ENCODE measurements at places on chromosomes 4 and X.

- DNase-seq, result no peak
These were observed 256.8 kb downstream of the FSTL5 start for GRCh38 chr4:161906836-161907589.

GRCh38 chrX:53018627-53019026 is 30.0 kb upstream of the GPR173 start:
- DNase-seq, result no peak

DNA sequence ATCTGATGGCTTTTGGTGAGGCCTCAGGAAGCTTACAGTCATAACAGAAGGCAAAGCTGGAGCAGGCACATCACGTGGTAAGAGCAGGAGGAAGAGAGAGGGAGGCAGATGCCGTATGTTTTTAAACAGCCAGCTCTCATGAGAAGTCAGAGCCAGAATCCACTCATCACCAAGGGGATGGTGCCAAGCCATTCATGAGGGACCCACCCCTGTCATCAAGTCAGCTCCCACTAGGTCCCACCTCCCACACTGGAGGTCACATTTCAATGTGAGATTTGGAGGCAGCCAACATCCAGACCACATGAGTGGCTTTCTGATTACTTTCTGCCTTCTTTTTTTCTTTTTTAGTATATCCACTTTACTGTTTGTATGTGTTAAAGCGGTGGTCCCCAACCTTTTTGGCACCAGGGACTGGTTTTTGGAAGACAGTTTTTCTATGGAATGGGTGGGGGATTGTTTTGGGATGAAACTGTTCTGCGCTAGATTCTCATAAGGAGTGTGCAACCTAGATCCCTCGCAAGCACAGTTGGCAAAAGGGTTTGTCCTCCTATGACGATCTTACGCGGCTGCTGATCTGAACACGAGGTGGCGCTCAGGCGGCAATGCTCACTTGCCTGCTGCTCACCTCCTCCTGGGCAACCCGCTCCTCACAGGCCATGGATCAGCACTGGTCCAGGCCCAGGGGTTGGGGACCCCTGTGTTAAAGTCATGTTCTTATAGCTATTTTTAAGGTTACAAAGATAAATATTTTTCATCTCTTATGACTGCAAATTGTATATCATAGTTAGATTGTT is 61.7 kb downstream of the SLIT2 start:
- no peak for DNase-seq

- DNase-seq, result peak; percentile 43
These were observed 162.8 kb downstream of the FBXO8 start for GRCh38 chr4:174120446-174121295.

DNA sequence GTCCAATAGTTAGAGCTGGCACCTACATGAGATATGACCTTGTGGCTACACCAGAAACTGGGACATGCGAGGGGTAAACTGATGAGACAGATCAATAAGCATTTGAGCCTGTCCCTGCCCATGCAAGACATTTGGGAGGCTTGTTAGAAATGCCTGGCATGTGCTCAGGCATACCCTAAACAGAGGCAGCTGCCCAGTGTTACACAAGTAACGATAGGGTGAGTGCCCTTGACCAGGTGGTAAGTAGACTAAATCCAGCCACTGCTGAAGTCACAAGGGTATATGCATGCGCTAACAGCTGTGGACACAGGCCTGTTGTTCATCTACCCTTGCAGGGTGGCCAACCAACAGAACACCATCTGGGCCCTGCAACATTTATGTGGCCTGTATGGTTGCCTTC is 56.1 kb upstream of the CCDC149 start:
- DNase-seq, result no peak

- no peak for DNase-seq
These were observed 83.3 kb downstream of the DDIT4L start for GRCh38 chr4:100106982-100107381.

GRCh38 chr4:100778431-100778830 is 260.6 kb upstream of the EMCN start:
- no peak for DNase-seq

DNA sequence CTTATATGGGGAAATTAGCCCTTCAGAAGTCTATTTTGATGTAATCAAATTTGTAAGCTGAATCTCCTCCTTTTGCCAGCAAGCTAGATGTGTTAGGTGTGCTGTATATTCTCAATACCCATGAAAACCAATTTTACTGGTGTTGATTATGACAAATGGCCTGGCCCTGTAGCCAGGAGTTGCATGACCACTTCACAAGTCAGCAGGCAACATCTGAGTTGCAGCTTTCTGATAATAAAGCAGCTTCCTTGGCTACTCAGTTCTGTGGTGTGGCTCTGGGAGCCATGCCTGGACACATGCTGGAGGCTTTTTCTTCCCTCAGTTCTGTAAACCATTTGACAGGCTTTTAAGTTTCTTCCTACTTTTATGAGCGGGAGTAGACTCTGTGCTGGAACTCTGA is 154.1 kb upstream of the CXCL13 start:
- DNase-seq, result no peak

DNA sequence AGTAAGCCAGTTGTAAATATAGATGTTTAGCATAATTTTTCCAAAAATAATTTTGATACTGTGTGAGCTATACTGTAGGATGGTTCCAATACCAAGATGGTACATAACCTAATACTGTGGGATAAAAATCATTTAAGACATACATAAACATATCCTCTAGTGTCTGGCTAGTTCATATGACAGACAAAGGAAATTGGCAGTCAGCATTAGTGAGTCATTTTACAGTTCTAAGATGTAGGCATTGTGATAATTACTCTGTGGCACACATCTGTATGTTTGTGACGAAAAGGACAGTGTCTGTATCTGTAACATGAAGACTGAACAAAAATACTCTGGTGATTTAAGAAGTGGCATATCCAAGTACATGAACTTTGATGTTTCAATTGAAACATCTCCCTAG is 49.6 kb downstream of the UGT2A2 start:
- no peak for DNase-seq

- no peak for DNase-seq
These were observed 836 bp upstream of the PSAPL1 start for GRCh38 chr4:7435471-7436061.

DNA sequence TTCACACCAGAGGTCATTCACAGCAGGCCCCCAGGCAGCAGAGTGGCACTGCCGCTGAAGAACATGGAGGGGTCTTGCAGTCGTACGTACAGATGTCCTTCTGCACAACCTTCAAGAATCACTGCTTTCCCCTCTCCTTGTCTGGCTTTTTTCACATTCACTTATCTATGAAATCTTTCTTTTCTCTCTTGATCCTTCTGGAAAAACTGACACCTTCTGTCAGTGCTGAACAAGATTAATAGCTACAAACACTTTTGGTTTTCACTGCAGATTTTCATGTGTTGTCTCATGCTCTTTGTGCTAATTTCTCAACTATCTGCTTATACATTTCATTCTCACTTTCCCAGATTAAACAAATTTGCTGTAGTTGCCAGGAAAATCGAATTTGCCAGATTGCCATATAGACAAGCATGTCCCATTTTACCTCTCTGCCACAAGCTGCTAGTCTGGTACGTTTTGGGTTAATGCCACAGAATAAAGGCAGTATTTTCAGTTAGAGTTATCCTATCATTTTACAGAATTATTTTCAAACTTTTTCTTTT is 83.1 kb downstream of the RPS3A start:
- DNase-seq, result no peak

DNA sequence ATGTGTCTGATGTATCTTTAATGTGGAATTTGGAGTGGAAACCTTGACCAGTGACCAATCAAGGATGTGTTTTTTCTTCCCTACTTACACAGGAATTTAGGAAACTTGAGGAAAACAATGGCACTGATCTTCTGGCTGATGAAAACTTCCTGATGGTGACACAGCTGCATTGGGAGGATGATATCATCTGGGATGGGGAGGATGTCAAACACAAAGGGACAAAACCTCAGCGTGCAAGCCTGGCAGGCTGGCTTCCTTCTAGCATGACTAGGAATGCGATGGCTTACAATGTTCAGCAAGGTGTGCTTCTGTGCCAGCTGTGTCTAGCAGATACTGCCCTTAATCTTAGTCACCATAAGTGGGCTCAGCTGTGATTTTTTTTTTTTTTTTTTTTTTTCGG is 12.6 kb downstream of the TAF1 start:
- DNase-seq, result no peak

DNA sequence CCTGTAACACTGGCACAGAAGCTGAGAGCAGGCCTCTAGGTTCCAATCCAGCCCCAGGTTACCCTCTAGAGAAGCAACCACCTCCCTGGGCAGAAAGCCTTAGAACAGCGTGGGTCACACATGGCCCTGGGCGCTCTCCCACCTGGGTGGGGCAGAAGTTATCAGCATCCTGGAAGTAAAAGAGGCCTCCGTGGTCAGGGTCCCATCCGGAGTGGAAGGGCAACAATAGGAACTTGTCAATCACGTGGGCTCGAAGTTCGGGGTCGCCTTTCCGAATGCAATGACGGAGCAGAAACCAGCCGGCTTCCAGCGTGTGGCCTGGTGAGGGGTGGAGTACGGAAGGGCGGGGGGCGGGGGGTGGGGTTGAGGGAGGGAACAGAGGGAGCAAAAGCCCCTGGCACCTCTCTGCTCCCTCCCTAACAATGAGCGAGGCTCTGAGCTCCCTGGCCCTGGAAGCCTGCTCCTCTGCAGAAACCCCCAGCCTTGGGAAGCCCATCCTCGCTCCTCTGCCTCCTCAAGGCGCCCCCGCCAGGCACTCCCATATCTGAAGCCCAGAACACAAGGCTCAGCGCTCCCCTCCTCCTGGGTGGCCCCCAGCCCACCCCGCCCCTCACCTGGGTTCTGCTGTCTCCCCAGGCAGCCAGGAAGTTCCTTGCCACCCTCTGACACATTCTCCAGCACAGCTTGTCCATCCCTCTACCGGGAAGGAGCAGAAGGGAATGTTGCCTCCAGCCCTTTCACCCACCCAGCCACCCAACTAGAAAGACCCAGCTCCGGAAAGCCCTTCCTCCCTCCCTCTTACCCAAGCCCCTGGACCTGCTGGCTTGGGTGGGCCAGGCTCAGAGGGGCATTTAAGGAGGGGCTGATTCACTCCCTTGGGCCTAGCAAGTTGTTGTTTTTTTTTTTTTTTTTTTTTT is 2.8 kb downstream of the RENBP start:
- no peak for DNase-seq

DNA sequence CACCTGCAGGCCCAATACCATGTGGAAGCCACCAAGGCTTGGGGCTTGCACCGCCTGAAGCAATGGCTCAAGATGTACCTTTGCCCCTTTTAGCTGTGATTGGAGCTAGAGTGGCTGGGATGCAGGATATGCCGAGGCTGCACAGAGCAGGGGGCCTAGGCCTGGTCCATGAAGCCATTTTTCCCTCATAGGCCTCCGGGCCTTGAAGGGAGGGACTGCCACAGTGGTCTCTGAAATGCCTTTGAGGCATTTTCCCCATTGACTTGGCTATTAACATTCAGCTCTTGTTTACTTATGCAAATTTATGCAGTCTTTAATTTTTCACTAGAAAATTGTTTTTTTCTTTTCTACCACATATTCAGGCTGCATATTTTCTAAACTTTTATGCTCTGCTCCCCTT is 203.2 kb upstream of the HHIP start:
- no peak for DNase-seq

- DNase-seq, result no peak
These were observed 216.9 kb upstream of the S100G start for GRCh38 chrX:16433021-16433420.

GRCh38 chrX:44152852-44153251 is 179.7 kb upstream of the NDP start:
- no peak for DNase-seq

GRCh38 chrX:45295259-45295986 is 94.7 kb upstream of the DIPK2B start:
- peak; percentile 20 for DNase-seq

DNA sequence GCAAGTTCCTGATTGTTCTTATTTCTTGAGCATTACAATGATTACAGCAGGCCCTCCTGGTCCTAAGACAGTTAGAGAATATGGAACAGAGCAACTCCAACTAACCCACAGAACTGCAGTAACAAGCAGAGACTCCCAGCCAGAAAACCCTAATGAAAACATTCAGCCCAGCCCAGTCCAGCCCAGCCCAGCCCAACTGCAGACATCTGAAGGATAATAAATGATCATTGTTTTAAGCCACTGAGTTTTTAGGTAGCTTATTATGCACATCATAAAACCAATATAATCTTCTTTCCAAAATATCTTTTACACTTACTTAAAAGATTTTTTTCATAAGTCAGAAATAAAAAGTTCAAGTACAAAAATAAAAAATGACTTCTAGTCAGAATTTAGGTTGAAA is 51.3 kb downstream of the SPOCK3 start:
- DNase-seq, result no peak

GRCh38 chr4:137471895-137472294 is 60.4 kb downstream of the PCDH18 start:
- DNase-seq, result no peak

GRCh38 chr4:188660796-188661195 is 521.6 kb downstream of the TRIML1 start:
- DNase-seq, result no peak

GRCh38 chr4:114866901-114867670 is 246.3 kb downstream of the NDST4 start:
- DNase-seq, result no peak

DNA sequence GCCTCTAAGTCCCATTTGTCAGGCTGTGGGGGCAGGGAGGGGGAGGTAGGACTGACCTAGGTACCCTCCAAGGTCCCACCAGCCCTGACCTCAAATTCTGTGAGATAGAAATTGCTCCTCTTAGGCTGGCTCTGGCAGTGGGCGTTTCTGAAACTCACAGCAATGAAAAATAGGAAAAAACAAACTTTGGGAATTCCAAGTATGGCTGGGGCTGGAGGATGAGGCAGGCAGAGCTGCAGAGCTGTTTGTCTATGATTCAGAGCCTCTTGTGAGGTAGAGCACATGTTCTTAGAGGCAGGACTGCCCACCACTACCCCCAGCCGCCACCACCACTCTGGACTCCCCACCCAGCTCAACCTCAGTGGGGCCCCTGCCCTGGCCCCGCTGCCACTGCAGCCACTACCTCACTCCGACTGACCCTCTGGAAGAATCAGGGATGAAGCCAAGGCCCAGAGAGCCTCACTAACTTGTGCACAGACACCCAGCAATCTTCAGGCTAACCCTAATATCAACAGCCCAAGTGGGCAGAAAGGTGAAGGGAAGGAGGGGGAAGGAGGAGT is 98.2 kb downstream of the PJA1 start:
- no peak for DNase-seq

- no peak for DNase-seq
These were observed 108.9 kb downstream of the DLG3 start for GRCh38 chrX:70553516-70553915.

DNA sequence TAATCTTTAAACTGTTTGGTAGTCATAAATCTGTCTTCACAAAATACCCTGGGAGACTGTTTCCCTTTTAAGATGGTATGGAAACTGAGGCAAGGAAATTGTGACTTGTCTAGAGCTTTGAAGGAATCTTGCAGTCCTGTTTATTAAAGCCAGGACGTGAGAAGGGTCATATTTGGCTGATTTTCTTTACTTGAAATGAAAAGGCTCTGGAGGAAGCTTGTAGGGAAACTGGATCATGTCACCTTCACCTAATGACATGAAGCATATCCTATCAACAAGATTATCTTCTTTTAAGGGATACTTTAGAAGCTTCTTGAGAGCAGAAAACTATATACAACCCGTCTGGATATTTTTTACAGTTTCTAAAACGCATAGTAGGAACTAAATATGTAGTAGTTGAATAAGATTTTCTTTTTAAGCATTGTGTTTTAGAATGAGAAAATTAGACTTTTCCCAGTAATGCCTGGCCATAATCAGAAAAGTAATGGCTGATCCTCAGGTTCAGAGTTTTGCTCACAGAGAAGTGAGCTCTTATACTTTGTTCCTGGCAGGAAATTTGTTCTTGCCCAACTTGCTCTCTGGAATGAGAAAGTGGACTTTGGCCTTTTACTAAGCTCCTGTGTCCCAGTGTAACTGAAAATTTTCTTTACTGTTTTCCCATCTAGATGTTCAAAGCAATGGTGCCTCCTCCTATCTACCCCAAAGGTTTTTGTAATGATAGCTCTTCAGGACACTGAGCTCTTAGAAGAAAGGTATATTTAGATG is 136.8 kb upstream of the AFF2 start:
- no peak for DNase-seq

All from NCI-H1092 (cell line).